SIG-M5 (cell line): ENCODE measurements at places on chromosomes 16 and 17.

GRCh38 chr16:21598701-21599121 lies 666 bp upstream of the METTL9 start:
- no peak for DNase-seq

GRCh38 chr17:29720551-29720950 lies 97.8 kb upstream of the CORO6 start:
- no peak for DNase-seq

- no peak for DNase-seq
Measured at GRCh38 chr16:84643180-84643583, 5.1 kb upstream of the KLHL36 start.

GRCh38 chr17:20965492-20965891 lies 77.3 kb downstream of the USP22 start:
- no peak for DNase-seq

DNA sequence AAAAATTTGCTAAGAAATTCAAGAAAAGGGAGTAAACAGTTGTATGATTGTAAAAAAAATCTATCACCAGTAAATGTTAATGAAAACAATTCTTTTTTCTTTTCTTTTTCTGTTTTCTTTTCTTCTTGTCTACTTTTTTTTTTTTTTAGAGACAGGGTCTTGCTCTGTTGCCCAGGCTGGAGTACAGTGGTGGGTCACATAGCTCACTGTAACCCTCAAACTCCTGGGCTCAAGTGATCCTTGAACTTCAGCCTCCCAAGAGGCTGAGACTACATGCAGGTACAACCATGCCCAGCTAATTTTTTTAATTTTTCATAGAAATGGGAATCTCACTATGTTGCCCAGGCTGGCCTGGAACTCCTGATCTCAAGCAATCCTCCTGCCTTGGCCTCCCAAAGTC lies 57.2 kb upstream of the SIAH1 start:
- no peak for DNase-seq
